ENCODE measurements at places on chromosomes 5 and 9.

- no peak for DNase-seq
Measured at GRCh38 chr5:138230261-138230660, 17.1 kb upstream of the CDC23 start.

GRCh38 chr9:130432362-130432761 lies 12.4 kb upstream of the ASS1 start:
- DNase-seq: no peak

GRCh38 chr9:112007575-112008240 lies 111.1 kb downstream of the UGCG start:
- no peak for DNase-seq

GRCh38 chr9:70111641-70112236 lies 68.1 kb downstream of the MAMDC2 start:
- no peak for DNase-seq

DNA sequence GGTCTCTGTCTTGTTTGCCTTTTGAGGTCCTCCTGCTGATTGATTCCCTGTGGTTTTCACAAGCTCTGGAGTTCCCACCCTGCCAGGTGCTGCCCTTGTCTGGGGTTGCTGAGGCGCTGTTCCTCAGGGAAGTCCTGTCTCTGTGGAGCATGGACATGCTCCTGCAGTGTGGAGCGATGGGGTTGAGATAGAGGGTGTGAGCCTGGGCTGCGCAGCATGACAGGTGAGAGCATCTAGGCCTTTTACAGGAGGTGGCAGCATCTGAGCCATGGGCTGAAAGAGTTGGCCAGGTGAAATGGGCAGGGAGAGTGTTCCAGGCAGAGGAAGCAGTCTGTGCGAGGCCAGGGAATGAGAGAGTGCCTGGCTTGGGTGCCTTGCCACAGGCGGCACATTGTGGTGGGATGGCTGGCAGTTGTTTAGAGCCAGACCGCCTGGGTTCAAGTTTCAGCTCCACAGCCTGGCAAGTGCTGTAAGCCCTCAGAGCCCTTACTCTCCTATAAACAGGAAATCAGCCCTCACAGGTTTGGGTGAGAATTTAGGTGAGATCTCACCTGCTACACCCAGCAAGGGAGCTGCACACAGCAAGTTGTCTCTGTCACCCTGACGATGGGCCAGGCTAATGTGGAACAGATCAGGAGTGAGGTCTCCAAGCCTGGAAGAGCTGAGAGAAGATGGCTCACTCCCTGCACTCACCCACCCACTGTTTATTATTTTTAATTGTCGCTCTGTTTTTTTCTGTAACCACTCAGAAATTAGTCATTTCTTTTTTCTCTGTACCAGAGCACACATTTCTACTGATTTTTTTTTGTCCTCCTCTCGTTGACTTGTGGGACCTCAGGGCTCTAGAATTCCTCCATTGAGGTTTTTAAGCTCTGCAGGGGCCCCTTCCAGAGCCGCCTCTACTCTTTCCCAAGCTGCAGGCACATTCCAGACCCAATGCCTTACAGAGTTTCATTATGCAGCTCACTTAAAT lies 19.6 kb downstream of the TCOF1 start:
- DNase-seq: no peak

GRCh38 chr5:78008356-78008967 lies 232.3 kb upstream of the TBCA start:
- DNase-seq: peak; percentile 6

- no peak for DNase-seq
Measured at GRCh38 chr5:50710838-50711237, 44.4 kb downstream of the PARP8 start.

DNA sequence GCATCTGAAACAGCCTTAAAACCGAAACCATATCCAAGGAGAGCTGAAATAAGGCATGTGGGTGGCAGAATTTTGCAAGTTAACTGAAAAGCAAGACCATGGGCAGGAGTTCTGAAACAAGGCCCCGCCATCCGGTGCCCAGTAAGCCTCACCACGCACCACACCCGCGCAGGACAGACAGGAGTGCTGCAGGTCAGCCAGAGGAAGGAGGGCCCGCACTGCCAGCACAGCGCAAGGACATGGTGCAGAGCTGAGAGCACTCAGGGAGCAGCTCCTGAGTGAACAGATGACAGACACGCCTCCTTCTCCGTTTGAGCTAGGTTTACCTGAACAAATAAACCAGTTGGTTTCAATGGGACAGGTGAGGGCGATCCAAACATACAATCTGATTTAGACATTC lies 16.5 kb upstream of the ISCA1 start:
- no peak for DNase-seq

GRCh38 chr9:129052592-129052991 lies 16.2 kb downstream of the MIGA2 start:
- no peak for DNase-seq

GRCh38 chr9:35162605-35163315 lies 951 bp downstream of the UNC13B start:
- no peak for DNase-seq

DNA sequence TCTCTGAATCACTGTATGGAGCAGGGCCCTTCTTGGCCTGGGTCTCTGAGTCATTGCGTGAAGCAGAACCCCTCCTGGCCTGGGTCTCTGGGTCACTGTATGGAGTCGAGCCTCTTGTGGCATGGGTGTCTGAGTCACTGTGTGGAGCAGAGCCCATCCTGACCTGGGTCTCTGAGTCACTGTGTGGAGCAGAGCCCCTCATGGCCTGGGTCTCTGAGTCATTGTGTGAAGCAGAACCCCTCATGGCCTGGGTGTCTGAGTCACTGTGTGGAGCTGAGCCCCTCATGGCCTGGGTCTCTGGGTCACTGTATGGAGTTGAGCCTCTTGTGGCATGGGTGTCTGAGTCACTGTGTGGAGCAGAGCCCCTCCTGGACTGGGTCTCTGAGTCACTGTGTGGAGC lies 94.0 kb upstream of the RAPGEF1 start:
- DNase-seq: no peak

- DNase-seq: no peak
Measured at GRCh38 chr5:60701321-60701968, 1.5 kb upstream of the DEPDC1B start.

- no peak for DNase-seq
Measured at GRCh38 chr5:103126557-103126956, 6.5 kb downstream of the PPIP5K2 start.

DNA sequence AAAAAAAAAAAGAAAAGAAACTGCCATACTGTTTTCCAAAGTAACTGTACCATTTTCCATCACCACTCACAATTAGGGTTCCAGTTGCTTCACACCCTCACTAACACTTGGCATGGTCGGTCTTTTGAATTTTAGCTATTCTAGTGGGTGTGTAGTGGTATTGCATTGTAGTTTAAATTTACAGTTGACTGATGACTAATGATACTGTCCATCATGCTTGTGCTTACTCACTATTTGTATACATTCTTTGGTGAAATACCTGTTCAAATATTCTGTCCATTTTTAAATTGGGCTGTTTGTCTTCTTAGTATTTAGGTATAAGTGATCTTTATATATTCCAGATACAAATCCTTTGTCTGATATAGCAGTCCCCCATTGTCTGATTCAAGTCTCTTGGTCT lies 36.2 kb upstream of the ZNF169 start:
- no peak for DNase-seq

- DNase-seq: no peak
Measured at GRCh38 chr5:148482697-148483462, 99.1 kb downstream of the FBXO38 start.

DNA sequence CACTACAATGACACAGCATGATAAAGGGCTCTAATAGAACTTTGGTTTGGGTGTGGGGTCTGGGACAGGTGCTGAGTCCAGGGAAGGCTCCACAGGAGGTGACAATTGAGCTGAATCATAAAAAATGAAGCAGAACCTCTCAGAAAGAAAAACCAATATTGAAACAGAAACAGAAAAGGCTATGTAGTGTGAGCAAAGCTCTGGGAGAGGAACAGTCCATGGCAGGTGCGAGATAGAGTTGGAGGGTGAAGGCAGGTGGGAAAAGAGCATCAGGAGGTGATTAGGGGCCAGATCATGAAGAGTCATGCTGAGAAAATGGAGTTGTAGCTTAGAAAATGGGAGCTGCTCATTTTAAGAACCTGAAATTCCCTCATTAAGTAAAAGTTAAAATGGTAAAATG lies 164.9 kb downstream of the KCTD16 start:
- DNase-seq: peak; percentile 57

- DNase-seq: no peak
Measured at GRCh38 chr9:121194730-121195129, 6.9 kb downstream of the RAB14 start.

DNA sequence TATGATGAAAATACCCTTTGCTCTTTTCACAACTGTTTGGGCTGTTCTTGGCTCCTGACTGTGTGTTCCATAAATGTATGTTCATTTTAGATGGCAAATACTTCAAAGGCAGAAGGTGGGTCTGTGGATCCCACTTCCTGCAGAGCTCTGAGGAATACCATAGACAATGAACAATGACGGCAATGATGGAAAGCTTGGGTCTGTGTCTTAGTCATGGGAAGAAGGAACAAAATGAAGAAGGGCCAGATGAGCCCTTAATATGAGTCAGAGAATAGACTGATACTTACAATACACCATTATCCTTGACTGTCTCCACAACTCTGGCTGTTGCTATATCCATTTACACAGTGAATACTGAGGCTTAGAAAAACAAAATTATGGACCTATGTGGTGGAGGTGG lies 126.0 kb downstream of the SLIT3 start:
- DNase-seq: no peak

GRCh38 chr5:143741421-143741820 lies 70.5 kb upstream of the HMHB1 start:
- DNase-seq: no peak

DNA sequence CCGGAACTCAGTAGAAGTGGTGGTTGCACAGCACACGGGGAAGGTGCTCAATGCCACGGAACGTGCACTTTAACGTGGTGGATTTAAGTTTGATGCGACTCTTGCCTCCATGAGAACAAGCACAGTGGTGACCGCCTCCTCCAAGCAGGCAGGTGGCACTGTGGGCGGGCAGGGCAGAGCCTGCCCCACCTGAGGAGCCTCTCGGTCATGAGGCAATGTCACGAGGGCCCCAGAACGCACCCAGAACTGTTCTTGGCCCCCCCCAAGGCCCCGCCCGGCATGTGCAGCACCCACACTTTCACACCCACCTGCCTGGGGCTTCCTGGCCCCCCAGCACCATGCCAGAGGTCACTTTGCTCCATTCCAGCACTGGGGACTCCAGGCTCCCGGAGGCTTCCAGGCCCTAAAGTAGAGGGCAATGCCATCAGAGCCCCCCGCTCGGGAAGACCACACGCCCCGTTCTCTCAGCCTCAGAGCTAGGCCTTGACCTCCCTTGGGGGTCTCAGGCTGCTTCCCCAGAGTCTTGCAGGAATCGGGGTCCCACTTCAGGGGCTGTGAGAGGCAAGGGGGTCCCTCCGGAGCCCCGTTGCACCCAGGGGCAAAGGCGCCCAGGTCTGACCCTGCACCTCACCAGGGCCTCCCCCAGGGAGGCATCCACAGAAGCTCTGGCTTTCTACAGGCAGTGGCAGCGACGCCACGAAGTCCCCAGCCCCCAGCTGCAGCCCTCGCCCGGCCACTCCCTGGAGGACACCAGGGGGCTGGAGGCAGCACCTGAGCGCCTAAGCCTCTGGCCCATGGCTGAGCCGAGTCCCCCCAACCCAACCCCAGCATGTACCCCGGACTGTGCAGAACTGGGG lies 14.0 kb downstream of the CCDC187 start:
- DNase-seq: no peak

DNA sequence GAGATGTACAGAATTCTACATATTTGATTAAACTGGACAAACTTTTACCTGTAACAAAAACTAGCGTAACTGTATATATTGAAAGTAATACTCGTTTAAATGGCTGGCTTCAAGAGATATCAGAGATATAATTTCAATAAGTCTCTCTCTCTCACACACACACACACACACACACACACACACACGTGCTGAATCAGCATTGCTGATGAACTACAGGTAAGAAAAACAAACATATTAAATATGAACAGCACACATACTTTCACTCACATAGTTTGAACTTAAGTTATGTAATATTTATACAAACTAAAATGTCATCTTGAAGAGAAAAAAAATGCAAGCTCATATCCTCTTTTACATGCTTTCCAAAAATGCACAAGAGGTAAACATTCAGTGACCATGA lies 145.4 kb downstream of the BNC2 start:
- DNase-seq: no peak

- no peak for DNase-seq
Measured at GRCh38 chr9:126625329-126626126, 11.8 kb downstream of the LMX1B start.

DNA sequence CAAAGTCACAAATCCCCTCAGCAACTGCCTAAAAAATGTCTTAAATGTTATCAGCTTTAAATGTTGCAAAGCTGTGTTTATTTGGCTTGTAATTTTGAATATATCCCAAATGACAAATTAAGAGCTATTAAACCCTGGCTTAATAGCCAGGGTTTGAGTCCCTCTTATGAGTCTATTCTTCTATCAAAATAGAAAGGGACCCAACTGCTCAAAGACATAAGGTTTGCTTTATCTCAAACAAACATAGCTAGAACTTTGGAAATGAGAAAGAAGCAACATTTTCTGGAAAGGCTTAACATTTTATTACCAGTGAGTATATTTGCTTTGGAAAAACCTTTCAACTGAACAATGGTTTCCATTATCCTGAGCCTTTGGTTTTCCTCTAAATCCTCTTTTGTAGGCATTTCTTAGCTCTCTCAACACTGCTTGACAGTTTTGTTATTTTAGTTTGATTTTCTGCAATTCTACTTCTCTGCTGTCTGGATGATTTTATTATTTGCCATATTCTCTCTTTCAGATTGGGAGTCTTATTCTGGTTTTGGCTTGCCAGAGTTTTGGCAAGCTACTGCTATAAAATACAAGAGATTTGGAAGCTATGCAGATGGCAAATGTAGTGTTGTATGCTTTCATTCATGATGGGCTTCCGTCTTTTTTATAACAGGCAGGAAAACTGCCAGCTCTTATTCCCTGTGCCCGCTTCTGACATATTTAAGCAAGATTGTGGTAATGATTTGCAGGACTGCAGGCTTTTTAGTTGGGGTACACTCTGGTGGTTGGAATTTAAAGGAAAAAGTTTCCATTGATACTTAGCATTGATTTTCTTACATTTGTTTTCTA lies 734.9 kb downstream of the DTWD2 start:
- peak; percentile 51 for DNase-seq

- no peak for DNase-seq
Measured at GRCh38 chr9:131801810-131802209, 61.9 kb upstream of the RAPGEF1 start.

DNA sequence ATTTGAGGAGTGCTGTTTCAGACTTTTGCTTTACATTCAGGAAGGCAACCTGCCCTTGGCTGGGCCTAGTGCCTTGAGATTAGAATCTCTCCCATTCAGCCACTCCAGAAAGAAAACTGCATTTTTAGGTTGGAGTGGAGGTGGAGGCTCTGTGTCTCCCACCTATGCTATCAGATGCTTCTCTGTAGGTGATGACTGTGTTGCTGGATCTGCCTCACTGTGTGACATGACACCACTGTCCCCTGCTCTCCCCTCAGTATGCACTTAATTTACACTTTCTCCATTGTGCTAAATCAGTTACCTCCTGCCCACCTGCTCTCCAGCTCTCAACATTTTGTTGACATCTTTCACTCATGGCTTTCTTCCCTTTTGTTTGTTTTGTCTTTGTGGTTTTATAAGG lies 265.8 kb downstream of the TENT4A start:
- no peak for DNase-seq

All from NCI-H1930 (cell line).